ENCODE measurements at places on chromosomes 1 and 21. TPM values are rescaled to one million over a fixed set of nuclear protein-coding genes. Genes with fewer than 3 reads are reported as not detected.

Gene JAM2
- 15.9 TPM for polyA plus RNA-seq

Gene SPATA45
- 0.36 TPM for polyA plus RNA-seq

Gene RCSD1
- polyA plus RNA-seq = 8.4 TPM

Gene GBP7
- 0.11 TPM for polyA plus RNA-seq

Gene DIO1
- polyA plus RNA-seq = 0.50 TPM

Gene CELA3A
- not detected for polyA plus RNA-seq

Gene SLFNL1
- 1.1 TPM for polyA plus RNA-seq

Gene CRYBG2
- 1.2 TPM for polyA plus RNA-seq

Gene RPRD2
- 49.6 TPM for polyA plus RNA-seq

Gene NRAS
- 50.8 TPM for polyA plus RNA-seq

Gene ROR1
- polyA plus RNA-seq = 45.4 TPM

DNA sequence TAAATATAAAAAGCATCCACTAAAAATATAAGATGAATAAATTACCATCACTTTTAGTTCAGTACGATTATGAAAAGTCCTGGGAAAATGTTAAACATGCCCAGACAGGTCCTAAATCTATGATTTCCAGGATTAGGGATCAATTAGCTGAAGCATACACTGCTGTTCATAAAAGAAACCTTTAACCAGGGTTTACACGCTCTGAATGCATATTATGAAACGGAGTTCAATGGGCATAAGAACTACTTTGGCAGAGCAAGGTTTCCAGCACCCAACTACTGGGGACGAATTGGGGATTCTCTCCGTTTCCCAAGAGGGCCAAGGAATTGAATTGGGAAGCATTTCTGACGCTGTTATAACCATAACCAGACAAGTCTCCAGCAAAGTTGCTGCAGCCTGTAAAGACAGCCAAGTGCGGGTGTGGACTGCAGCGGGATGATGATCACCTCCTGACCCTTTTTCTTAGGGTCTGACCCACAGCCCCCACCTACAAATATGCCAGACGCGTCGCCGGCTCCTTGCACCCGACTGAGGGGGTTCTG lies 1.6 kb downstream of the SLC30A1 start:
- no peak for DNase-seq

DNA sequence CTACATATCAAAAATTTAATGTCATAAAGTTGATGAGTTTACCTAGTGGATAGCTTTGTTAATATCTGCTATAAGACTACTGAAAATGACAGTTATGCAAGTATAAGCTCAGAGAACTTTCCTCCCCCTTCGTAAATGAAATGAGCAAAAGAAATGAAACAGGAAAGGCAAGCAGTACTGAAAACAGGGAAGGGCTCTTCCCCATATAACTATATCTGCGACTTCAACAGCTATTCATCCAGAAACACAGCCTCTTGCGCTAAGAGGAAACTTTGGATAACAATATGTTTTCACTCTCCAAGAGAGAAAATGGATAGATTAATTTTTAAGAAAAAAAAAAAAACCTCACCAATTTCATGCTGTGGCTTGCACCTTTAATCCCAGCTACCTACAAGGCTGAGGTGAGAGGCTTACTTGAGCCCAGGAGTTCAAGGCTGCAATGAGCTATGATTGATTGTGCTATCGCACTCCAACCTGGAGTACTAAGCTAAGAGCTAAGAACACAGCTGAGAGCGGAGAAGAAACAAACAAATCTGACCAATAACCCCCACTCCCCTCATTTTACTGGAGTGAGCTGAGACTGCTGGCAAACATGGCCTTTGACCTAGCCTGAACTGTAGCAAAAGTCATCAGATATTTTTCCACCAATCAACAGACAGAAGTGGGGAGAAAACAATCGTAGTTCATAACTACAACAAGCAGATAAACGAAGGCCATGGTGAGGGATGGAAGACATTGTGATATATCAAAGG lies 29.0 kb downstream of the METTL18 start:
- DNase-seq = no peak

GRCh38 chr1:21270086-21270689 lies 20.1 kb downstream of the ECE1 start:
- DNase-seq = no peak

GRCh38 chr1:72324451-72324850 lies 42.1 kb upstream of the NEGR1 start:
- no peak for DNase-seq

DNA sequence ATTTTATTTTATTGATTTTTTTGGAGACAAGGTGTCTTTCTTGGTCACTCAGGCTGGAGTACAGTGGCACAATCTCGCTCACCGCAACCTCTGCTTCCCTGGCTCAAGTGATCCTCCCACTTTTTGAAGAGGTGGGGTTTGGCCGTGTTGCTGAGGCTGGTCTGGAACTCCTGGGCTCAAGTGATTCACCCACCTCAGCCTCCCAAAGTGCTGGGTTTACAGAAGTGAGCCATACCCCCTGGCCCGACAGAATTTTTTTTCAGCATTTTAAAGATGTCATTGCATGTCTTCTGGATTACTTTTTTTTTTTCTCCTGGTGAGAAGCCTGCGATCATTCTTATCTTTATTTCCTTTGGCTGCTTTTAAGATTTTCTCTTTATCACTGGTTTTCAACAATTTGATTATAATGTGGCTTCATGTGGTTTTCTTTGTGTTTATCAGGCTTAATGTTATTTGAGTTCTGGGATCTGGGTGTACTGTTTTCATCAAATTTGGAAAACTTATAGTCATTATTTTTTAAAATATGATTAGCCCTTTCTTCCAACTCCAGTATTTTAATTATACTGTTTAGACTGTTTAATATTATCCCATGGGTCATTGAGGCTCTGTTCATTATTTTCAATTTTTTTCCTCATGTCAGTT lies 23.1 kb upstream of the PTBP2 start:
- no peak for DNase-seq

- no peak for DNase-seq
These were observed 164.0 kb upstream of the CXADR start for GRCh38 chr21:17348849-17349248.

- no peak for DNase-seq
These were observed 211.1 kb downstream of the ROR1 start for GRCh38 chr1:63984930-63985290.

DNA sequence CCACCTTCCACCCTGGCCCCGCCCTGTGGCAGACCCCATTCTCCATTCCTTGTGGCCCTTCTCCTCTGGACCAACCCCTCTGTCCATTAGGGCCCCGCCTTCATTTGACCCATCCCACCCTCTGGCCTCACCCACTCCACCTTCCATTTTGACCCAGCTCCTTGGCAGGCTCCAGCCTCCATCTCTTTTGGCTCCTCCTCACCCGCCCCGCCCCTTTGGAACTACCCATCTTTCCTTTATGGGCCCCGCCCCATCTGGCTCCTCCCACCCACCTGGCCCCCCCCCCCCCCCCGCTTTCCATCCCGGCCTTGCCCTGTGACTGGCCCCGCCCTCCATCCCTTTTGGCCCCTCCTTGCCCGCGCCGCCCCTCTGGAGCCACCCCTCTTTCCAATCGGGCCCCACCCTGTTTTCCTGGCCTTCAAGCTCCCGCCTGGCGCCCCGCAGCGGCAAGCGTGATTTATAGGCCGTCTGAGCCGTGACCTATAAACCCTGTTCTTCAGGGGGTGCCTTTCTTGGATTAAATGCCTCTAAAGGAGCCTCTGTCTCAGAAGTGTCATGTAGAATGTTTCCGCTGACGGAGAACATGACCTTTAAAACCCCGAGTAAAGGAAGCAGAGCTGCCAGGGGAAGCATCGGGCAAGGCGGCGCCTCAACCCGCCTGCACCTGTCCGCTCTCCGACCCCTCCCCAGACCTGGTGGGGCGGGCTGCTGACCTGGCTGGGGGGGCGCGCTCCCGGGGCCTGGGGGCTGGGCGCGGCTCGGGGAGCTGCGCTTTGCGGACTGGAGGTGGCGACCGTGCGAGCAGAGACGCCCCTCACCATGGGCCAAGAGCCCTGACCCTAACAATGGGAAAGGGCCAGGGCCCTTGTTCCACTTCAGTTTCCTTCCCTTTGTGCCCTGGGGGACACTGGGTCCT lies 178.0 kb downstream of the CAMTA1 start:
- no peak for DNase-seq

DNA sequence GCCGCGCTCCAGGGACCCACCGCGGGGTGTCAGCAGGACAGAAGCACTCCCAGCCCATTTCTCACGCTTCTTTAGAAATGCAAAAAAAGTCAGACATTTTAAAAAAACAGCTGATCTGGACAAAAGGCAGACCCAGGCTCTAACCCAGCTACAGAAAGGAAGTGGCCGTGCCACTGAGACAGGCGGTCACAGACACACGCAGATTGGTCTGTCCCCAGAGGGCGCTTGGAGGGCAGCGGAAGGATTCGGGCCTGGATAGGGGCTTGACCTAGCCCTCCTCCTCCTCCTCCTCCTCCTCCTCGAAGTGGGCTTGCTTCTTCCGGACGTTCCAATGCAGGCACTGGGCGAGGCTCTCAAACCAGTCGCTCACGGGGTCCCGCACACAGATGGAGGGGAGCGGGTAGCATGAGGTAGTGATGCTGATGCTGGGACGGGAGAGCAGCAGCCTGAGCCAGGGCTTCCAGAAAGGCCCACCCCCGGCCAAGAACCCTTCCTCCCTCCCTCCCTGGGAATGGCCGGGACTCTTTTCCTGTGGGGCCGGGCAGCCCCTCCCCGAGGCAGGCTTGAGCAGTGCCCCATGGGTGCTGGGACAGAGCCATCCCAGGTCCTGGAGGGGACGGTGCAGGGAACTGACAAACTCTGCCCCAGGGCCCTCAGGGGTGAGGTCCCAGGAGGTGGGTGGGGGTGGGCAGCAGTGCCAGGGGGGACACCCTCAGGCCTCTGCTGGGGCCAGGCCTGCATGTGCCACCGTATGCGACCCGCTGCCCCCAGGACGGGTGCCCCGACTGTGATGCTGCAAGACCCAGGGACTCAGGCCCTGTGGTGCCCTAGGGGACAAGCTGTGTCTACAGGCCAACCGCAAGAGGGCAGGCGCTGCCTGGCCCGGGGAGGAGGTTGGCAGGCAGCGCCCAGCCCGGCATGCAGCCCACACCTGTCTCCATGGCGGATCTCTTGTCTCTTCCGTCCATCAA lies 25.3 kb downstream of the NADK start:
- DNase-seq = no peak

- DNase-seq = no peak
These were observed 66.6 kb downstream of the UBIAD1 start for GRCh38 chr1:11339346-11340232.

DNA sequence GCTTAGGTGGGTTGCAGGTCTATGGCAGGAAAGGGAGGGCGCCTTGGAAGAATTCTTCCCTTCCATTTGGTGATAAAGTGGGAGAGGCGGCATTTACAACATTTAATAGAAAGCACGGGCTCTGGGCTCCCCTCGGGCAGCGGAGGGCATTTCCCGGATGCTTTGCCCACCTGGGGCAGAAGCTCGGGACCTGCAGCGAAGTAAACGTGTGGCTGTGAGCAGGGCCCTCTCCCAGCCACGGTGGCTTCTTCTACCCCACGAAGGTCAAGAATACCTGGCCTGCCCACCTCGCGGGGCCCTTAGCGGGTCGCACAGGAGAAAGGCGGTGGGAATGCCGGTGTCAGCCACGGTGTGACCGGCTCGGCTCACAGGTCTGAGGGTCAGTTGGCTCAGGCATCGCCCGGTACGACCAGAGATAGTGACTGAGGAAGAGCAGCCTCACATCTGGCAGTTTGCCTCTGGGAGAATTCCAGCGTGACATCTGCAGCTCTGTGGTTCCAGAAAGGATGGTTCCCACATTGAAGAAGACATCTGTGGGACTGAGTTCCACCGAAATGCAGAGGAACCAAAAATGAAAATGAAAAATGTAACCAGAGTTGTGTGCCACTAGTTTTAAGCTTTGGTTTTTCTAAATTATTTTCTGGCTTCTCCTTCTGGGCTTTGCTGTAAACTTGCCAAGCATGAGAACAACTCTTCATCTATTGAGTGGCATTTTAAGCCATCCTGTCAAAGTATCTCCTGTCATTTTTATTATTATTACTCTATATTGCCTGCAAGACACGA lies 720 bp upstream of the F3 start:
- no peak for DNase-seq

DNA sequence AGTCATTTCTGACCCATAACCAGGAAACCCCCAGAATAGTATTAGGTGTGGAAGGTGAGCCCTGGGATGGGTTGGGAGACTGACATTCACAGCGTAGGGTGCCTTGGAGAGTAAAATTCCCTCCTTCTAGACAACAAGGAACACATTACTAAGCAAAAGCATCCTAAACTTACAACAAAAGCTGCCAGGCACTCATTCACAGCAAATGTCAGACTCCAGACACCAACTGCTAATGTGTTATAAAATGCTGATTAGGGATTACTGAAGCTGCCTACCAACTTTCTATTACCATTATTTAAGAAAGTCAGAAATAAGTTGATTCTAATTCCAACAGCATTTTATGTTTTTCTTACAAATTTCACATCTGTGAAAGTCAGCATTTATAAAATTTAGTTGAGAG lies 40.0 kb upstream of the C1orf87 start:
- no peak for DNase-seq

- DNase-seq = no peak
These were observed 1.6 kb downstream of the KCNE1 start for GRCh38 chr21:34510148-34511142.

DNA sequence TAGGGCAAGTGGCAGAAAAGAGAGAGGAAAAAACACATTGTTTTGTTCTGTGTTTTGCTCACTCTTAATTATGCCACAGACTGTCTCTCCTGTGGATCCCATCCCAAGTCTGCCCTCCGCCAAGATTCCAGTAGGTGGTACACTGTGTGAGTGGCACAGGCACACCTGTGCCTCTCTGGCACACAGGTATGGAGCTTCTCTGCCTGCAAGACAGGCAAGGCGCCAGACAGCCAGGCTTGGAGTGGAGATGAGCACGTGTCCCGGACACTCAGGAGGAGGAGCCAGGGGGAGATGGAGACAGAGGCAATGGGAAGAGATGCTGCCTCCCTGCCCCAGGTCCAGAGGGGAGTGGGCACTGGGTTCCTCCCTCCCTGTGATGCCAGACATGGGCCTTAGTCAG lies 6.5 kb upstream of the GRIK3 start:
- no peak for DNase-seq

- no peak for DNase-seq
These were observed 91.8 kb downstream of the FOXD2 start for GRCh38 chr1:47529520-47530098.

DNA sequence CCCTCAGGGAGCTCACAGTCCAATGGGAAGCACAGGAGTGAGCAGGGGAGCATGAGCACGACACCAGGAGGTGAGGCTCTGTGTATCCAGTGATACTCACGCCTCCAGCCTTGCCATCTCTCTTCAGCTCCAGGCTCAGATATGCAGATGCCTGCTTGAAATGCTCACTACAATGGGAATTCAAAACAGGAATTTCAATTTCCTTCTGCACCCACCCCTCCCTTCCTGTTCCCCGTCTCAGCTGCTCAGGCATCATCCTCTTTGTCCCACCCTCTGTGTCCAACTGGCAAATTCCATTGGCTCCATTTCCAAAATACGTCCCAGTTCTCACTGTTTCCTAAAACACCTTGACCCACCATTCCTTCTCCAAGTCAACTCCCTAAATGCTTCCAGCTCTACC lies 58.9 kb downstream of the FBXO2 start:
- DNase-seq = no peak

- DNase-seq = no peak
These were observed 1.2 kb downstream of the CROCC start for GRCh38 chr1:16922885-16923431.
